ENCODE measurements at places on chromosomes 12 and 14. TPM values are rescaled to one million over a fixed set of nuclear protein-coding genes. Genes with fewer than 3 reads are reported as not detected.

Gene CD4
- 279 TPM for total RNA-seq

Gene PZP
- not detected for total RNA-seq

Gene PAX9
- not detected for total RNA-seq

Gene CAND1
- total RNA-seq = 153 TPM

Gene FITM1
- total RNA-seq = 1.1 TPM

Gene PROX2
- total RNA-seq = not detected

Gene ETFBKMT
- 0.29 TPM for total RNA-seq

Gene SLC39A5
- total RNA-seq = 1.1 TPM

Gene OR4K13
- not detected for total RNA-seq

Gene RNFT2
- total RNA-seq = 7.5 TPM

Gene CCDC196
- not detected for total RNA-seq

Gene MANSC4
- total RNA-seq = not detected

Gene MAPKAPK5
- total RNA-seq = 49.6 TPM

Gene PMCH
- 2.7 TPM for total RNA-seq

Gene GAS2L3
- 4.2 TPM for total RNA-seq

Gene FAM222A
- total RNA-seq = 0.80 TPM

Gene DERA
- 15.9 TPM for total RNA-seq

Gene MYH6
- total RNA-seq = 0.56 TPM

Gene TAS2R50
- total RNA-seq = 1.8 TPM

Gene EPYC
- total RNA-seq = not detected

Measured in T-helper 1 cell treated with Interleukin-12 subunit alpha and Interleukin-12 subunit beta and Interleukin-4 antibody, amounts not matched to agents 30 ng/mL and 1 ng/mL, for 36 hours (primary cell).